ENCODE measurements at places on chromosomes 7 and 10.
A peak's percentile ranks its signal among the peaks of the same experiment; 100 is the strongest.

DNA sequence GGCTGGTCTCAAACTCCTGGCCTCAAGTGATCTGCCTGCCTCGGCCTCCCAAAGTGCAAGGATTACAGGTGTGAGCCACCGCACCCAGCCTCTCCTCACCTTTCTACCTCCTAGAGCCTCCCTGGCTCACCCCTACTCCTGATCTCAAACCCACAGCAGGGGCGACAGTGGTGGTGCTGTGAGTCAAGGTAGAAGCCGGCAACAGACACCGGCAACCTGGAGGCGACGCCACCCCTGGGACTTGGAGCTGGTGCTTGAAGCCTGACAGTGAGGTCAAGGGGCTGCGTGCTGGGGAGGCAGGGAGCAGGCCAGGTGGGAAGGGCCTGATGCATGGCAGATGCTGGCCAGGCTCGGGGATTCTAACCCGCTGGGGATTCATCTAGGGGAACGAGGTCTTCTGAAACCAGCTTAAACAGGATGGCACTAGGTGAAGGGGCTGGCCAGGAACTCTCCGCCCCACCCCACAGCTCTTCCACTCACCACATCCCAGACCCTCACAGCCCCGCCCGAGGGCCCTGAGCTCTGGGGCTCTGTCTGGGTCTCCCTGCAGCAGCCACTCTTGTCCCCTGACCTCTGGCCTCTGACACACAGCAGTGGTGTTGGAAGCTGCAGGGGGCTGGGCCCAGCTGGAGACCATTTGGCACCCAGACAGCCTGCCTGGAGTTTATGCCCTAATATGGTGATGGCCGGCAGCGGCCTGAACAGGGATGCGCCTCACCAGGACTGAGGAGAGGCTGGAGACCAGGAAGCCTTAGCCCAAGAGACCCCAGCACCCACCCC, 16.4 kb downstream of the KCNH2 start:
- DNase-seq: no peak

DNA sequence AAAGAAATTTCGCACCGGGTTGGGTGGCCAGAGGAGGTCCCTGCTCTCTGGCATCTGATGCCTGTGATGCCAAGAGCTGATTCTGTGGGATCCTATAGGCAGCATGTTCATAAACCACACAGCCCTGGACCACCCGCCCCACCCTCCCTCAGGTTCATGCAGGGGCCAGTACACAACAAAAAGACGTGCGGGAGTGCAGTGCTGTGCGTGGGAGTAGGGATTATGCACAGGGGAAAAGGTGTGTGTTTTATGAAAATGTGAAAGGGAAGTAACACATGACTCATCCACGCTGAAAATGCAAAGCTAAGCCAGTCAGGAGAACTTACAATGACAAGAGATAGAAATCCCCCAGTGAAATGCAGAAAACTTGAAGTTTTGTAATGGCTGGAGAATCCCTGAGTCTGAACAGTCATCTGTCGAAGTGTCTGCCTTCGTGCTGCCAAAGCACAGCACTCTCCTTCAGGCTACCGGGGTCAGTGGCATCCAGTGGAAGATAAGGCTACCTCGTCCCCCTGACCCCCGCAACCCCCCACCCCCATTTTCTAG, 1.1 kb downstream of the KIAA1217 start:
- DNase-seq: peak; percentile 88

GRCh38 chr7:55515569-55516279, 56.6 kb downstream of the VOPP1 start:
- DNase-seq: no peak

GRCh38 chr7:137978464-137979237, 23.2 kb downstream of the CREB3L2 start:
- DNase-seq: peak; percentile 99

DNA sequence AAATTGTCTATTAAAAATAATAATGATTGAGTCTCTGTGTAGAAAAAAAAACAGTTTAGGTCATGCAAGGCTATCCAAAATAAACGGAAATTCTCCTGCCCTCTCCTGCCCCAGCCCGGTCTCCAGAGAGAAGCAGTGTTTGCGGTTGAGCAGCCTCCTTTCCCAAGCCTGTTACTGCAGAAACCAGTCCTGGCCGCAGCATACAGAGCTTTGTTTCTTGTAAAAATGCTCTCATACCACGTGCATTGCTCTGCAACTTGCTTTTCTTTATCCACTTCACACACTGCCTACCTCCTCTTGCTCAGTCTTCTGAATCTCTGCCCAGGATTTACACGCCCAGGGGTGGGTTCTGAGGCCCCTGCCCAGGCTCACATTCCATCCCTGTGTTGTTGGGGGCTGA, 34.4 kb upstream of the CUL1 start:
- no peak for DNase-seq

GRCh38 chr7:71517940-71518699, 386.2 kb downstream of the GALNT17 start:
- DNase-seq: no peak

DNA sequence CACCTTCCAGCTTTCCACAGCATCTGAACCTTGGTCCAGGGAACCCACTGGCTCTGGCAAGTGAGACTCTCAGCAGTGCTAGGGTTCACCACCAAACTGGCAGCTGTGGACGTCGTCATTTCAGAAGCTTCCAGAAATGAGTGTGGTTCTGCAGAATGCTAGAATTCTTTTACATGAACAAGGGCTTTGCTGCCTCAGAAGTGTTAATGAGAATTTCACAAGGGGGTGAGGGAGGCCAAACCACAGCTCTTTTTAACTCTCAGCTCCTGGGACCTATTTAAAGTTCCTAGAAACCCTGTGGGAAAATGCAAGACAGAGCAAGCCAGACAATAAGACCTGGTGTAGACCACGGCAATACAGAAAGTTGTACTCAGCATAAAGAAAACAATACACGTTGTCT, 129.3 kb upstream of the BET1 start:
- DNase-seq: no peak

DNA sequence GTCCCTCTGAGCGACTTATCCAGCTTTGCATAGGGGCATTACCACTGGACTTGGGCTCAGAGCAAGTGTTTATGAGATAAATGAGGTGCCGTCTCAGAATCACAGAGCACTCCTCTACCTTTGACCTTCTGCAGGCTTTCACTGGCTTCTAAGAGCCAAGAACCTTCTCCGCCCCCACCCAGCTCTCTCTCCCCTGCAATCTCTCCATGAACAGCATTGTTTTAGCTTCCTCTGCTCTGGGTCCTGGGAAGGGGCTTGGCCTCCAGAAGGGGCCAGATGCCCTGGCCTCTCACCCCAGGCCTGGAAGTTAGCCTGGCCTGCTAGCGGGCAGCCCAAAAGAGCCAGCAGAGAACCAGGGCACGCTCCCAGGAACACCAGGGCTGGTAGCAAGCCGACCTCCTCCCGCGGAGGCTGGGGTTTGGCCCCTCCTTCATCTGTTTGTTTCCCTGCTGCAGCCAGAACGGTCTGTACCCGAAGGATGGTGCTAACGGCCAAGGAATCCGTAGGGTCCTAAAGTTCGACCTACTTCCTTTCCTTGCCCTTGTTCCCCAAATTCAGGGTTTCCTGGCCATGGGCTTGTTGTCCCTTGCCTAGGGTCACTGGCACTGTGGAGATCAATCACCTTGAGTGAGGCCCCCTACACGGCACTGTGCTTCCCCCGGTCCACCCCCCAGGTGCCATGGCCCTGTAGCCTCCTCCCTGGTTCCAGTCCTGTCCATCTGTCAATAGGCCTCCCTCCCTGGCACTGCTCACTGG, 18.7 kb upstream of the DDIT4 start:
- DNase-seq: no peak
